ENCODE measurements at places on chromosomes 12 and 14.

DNA sequence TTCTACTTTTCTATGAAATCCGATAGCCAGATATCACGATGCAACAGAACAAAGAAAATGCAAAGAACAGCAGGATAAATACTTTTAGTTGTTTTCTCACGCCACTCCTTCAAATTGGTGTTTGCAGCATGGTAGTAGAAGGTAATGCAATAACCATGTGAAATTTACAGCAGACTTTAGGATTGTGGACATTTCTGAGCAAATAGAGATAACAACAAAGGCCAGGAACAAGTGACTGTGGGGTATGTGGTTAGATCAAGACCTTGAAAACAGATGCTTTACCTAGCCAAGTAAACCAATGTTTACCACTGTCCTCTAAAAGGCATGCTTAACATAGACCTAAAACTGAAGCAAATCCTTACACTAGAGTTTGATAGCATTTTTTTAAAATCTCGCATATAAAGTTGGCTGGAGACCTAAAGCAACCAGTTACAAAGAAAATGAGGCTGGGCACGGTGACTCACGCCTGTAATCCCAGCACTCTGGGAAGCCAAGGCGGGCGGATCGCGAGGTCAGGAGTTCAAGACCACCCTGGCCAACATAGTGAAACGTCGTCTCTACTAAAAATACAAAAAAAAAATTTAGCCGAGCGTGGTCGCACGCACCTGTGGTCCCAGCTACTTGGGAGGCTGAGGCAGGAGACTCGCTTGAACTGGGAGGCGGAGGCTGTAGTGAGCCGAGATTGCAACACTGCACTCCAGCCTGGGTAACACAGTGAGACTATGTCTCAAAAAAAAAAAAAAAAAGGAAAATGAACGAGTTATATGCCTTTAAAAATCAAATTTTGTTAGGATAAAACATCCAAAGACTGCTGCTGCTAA, 123.2 kb upstream of the FOXN3 start:
- DNase-seq, result no peak

- DNase-seq, result no peak
Measured at GRCh38 chr12:64706857-64707256, 52.3 kb downstream of the GNS start.

DNA sequence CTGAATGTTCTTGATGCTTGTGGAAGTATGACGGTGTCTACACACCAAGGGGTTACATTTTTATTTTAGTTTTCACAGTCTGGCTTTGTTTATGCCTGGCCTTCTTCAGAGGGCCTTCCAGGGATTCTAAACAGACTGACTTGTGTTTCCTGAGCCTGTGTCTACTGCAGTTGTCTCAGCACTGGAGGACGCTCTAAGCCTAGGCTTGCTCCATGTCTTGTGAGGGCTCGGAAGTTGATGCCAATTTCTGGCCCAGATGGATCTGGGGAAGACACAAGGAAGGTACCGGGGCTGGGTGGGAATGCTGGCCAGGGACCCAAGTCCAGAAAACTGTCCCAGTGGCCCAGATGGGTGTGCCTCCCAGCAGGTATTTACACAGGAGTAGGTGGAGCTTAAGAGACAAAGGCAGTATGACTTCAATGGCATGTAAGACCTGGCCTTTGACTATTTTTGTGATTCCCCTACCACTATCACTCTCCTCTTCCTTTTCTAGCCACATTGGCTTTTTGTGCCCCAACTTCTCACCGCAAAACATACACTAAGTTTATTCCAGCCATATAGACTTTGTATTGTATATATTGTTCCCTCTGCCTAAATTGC, 56.9 kb downstream of the GPR137C start:
- DNase-seq, result no peak

GRCh38 chr14:55701638-55702037, 121.6 kb downstream of the KTN1 start:
- DNase-seq, result no peak

- DNase-seq, result no peak
Measured at GRCh38 chr12:81381951-81382350, 304.1 kb downstream of the ACSS3 start.

DNA sequence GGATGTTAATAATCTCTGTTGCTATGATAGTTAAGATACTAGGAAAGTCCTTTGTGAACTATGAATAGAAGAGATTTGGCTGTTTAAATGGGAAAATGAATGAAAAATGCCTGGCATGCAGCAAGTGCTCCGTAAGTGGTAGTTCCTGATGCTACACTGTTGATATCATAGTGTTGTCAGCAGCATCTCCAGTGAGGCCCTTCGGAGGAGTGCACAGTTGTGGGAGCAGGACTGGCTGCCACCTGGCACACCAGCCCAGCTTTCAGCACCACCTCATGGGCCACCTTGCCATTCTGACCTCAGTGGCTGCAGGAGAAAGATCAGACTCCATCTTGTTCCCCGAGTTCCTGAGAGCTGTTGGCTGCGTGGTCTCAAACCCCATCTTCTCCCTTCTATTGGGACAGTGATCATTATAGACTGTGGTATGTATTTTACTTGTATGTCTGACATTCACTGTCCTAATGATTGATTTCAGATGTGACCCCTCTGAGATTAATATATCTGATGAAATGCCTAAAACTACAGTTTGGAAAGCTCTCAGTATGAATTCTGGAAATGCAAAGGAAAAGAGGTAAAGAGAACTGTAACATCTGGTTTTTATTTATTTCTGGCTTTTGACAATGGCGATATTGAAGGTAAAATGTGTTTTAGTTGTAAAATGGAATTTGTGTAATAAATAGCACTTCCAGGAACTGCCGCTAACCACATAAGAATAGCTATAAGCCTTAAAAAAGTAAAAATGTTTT, 80.9 kb downstream of the SLC4A8 start:
- DNase-seq, result no peak

DNA sequence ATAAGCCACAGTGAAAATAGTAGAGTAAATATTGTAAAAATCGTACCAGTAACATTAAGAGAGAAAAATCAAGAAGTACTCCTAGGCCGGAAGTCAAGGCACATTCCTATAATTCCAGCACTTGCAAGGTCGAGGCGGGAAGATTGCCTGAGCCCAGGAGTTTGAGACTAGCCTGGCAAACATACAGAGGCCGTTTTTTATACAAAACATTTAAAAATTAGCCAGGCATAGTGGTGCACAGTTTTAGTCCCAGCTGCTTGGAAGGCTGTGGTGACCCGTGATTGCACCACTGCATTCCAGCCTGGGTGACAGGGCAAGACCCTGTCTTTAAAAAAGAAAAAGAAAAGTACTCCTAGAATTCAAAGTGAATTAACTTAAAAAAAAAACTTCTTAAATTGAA, 341.8 kb downstream of the C12orf50 start:
- DNase-seq, result no peak

GRCh38 chr12:75554556-75554880, 43.1 kb upstream of the KRR1 start:
- no peak for DNase-seq

Data from large intestine (tissue), 12 donors.